ENCODE measurements at places on chromosomes 12 and 14. TPM values are rescaled to one million over a fixed set of nuclear protein-coding genes. Genes with fewer than 3 reads are reported as not detected.

The ARG2 gene
- 7.1 TPM for total RNA-seq

DNA sequence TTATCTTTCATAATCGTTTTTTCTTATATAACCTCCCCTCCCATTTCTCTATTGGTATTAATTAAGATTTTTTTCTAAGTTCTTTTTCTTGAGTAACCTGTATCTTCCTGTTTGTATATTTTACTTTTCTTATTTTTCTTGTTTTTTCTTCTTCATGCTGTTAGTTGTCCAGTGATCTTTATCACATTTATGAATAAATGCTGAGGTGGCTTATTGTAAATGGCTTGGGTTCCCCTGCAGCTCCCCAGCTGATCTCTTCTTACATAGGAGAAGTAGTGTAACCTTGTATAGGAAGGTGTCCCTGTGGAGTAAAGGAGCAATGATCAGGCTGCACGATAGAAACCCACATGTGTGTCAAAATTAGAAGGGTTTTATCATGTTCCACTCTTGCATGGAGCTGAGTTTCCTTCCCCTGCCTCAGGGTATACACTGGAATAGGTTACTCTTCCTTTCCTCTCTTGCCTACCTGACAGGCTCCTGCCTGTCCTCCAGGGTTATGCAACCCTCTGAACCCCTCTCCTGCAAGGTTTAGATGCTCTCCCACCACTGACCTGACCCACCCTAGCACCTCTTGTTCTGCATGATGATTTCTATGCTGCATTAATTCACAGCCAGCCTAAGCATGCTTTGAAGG lies 334.8 kb upstream of the RGS6 start:
- no peaks in the 10 kb centered on the region for H3K27me3 ChIP-seq
- no peak overlapping the region for H3K27ac ChIP-seq
- no peaks in the 10 kb centered on the region for H3K4me1 ChIP-seq
- no peak overlapping the region for H3K4me3 ChIP-seq
- H3K36me3 ChIP-seq = no peaks in the 10 kb centered on the region

DNA sequence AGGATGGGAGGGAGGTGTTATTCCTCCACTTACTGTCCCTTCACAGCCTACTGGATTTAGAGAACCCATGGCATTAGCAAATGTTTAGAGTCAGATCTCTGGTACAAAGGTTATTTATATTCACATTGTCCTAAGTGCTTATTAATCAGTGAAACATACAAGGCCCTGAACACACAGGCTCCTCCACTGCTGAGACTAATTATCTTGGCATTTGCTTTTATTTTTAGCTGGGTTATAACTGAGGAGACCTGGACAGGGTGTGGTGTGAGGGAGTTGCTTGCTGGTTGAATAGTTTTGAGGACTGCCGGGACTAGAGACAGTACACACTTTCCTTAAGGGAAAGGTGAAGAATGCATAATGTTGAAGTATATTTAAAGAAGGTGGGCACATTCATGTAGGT lies 77.5 kb downstream of the FIGNL2 start:
- H3K27ac ChIP-seq = no peak overlapping the region
- H3K36me3 ChIP-seq = no peaks in the 10 kb centered on the region
- no peak overlapping the region for H3K4me3 ChIP-seq
- DNase-seq = no peak

- no peak for DNase-seq
- H3K27ac ChIP-seq = no peak overlapping the region
- no peaks in the 10 kb centered on the region for H3K27me3 ChIP-seq
- H3K36me3 ChIP-seq = no peaks in the 10 kb centered on the region
Observed at GRCh38 chr12:32906399-32907165, 10.0 kb upstream of the PKP2 start.

The EXOC3L4 gene
- not detected for total RNA-seq

The KRT77 gene
- not detected for total RNA-seq

- H3K27me3 ChIP-seq = no peaks in the 10 kb centered on the region
- no peak for DNase-seq
- no peaks in the 10 kb centered on the region for H3K36me3 ChIP-seq
- peak overlapping the region; percentile 85 for H3K4me3 ChIP-seq
- H3K27ac ChIP-seq = peak overlapping the region; percentile 95
Observed at GRCh38 chr14:44962334-44963043, 499 bp downstream of the TOGARAM1 start.

The TPH2 gene
- total RNA-seq = not detected

DNA sequence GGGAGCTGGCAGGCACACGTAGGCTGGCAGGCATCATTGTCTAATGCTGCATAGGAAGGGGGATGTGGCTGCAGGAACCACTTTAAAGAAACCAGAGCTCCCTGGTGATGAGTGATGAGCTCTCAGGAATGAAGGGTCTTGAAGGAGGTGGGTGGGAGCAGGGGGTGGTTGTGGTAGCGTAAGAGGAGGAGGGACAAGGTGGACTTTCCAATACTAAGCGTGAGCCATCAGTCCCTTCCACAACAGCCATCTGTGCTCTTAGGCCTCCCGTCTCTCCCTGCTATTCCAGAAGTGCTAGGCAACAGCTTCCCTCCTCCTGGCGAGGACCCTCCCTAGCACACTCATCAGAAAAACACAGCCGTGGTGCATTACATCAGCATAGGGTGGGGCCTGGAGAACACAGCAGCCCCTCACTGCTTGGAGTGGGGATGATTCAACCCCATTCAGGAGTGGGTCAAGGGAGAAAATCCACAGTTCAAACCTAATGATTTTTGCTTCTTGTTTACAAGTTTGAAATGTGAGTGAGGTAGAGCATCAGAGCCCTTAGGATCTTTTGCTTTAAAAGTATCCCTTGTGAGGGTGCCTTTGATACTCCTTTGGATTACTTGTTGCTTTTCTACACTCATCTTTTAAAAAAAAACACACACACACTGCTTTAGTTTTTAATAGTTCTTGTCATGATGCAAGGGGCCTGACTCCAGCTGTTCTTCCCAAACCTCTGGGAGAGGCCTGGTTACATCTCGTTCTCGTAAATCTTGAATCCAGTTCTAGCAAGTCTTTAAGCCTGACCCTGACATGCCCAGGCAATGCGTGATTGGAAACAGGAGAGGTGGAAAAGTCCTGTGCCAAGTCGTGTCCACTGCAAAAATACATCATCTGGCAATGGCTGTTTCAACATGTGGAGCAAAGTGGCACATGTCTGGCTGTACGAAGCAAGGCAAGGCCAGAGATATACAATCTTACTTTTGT lies 356.4 kb upstream of the DDHD1 start:
- no peak overlapping the region for H3K4me3 ChIP-seq
- H3K4me1 ChIP-seq = peaks cover 6% of the 10 kb centered on the region
- no peak for DNase-seq
- peak overlapping the region; percentile 85 for H3K27ac ChIP-seq

DNA sequence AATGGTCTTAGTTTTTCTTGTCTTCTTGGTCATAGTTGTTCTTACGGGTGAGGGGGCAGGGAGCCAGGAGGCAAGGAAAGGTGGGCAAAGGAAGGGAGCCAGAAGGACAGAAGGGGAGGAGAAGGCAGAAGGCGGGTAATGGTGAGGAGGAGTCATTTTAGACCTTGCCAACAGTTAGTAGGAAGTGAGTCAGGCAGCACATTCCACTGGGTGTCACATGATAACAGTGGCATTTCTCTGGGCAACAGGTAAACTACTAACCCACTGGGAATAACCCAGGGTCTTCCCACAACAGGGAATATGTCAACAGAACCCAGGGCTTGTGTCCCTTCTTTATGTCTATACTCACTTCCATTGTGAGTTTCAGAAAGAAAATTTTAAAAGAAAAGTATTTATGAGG lies 127.6 kb downstream of the SLC8A3 start:
- no peaks in the 10 kb centered on the region for H3K36me3 ChIP-seq
- no peaks in the 10 kb centered on the region for H3K27me3 ChIP-seq
- no peak overlapping the region for H3K4me3 ChIP-seq
- no peak overlapping the region for H3K27ac ChIP-seq
- no peak for DNase-seq

- H3K4me1 ChIP-seq = no peaks in the 10 kb centered on the region
- no peak overlapping the region for H3K27ac ChIP-seq
- no peaks in the 10 kb centered on the region for H3K36me3 ChIP-seq
- H3K27me3 ChIP-seq = no peaks in the 10 kb centered on the region
- no peak overlapping the region for H3K4me3 ChIP-seq
Observed at GRCh38 chr12:127130506-127131124, 1136.4 kb upstream of the TMEM132C start.

DNA sequence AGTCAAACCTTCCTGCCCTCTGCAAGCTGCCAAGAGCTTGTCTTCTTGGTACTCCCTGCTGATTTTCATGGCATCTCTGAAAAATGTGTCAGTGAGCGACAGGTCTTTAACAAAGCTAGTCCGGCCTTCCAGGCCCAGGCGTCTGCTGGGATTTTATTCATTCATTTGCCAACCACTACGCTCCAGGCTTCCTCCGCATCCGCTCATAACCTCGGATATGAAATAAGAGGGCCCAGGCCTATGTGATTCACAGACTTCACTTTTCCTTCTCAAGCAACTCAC lies 13.8 kb downstream of the TSPAN9 start:
- DNase-seq = no peak
- H3K4me1 ChIP-seq = peaks cover 50% of the 10 kb centered on the region
- no peaks in the 10 kb centered on the region for H3K27me3 ChIP-seq
- H3K4me3 ChIP-seq = no peak overlapping the region
- H3K36me3 ChIP-seq = no peaks in the 10 kb centered on the region

GRCh38 chr12:89574736-89575208 lies 48.9 kb upstream of the POC1B start:
- no peaks in the 10 kb centered on the region for H3K36me3 ChIP-seq
- H3K27me3 ChIP-seq = no peaks in the 10 kb centered on the region
- no peaks in the 10 kb centered on the region for H3K4me1 ChIP-seq

DNA sequence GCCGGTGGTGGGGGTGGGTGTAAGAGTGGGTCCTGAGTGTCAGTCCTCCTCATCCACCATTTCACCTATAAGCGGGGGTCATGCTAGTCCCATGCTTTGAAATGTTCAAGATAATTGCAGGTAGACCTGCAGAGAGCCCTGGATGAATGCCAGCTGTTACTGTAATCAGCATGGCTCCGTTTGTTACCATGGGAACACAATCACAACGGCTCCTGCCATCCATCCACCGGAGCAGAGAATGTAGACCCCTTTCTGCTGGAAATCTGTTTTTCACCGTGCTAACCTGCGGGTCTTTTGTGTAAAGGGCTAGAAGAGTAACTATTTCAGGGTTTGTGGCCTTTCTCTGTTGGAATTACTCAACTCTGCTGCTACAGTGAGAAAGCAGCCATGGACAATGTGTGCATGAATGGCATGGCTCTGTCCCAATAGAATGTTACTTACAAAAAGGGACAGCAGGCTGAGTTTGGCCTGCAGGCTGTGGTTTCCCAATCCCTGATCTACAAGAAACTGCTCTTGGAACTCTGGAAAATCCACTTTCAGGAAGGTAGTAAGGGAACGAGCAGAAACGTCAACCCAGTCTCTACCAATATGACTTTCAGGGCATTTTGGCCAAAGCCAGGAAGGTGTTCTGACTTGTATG lies 36.1 kb downstream of the KCTD10 start:
- no peak overlapping the region for H3K4me3 ChIP-seq
- no peaks in the 10 kb centered on the region for H3K27me3 ChIP-seq
- DNase-seq = no peak
- H3K4me1 ChIP-seq = peaks cover 50% of the 10 kb centered on the region
- H3K27ac ChIP-seq = peak overlapping the region; percentile 8

DNA sequence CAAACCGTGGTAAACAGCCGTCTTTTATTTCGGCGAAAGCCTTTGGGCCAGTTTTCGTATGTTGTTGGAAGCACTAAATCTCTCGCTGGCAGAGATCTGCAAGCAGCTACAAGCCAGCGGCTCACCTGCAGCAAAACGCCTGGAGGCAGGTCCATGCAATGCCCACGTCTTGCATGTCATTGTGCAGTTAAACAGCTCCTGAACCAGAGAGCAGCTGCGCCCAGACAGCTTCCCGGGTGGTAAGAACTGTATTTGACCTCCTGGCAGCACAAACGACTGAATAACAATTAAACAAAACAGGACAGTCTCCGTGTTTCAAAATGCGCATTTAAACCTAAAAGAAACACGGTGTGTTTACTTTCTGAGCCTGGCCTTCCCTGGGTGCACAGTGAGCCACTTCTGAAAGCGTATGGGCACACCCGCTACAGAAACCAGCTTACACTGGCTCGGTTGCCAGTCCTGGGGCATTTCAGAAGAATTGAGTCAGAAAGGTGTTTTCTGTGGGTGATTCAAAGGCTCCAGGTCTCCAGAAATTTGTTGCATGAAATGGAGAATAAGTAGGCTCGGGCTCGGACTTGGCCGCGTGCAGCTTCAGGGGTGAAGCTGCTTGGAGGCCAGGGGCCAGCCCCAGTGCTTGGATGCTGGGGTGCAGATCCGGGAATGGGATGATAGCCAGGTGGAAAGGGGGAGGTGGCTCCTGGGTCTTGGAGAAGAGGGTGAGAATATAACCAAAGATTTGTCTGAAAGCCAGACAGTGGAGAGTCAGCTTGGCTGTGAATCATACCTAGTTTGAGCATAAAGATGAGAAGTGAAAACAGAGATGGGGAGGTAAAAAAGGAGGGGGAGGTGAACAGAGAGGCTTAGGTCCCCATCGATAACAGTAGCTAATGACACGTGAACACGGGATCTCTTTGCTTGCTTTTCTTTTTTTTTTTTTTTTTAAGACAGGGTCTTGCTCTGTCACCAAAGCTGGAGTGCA lies 24.9 kb upstream of the FZD10 start:
- DNase-seq = no peak
- peak overlapping the region; percentile 13 for H3K4me3 ChIP-seq
- no peaks in the 10 kb centered on the region for H3K36me3 ChIP-seq
- H3K4me1 ChIP-seq = peaks cover 30% of the 10 kb centered on the region
- H3K27ac ChIP-seq = peak overlapping the region; percentile 81

The TNFAIP2 gene
- total RNA-seq = 163 TPM

The AICDA gene
- not detected for total RNA-seq

GRCh38 chr12:103755425-103755824 lies 85.6 kb downstream of the NT5DC3 start:
- no peak overlapping the region for H3K27ac ChIP-seq
- no peaks in the 10 kb centered on the region for H3K27me3 ChIP-seq
- H3K36me3 ChIP-seq = no peaks in the 10 kb centered on the region
- no peak overlapping the region for H3K4me3 ChIP-seq
- DNase-seq = no peak

- no peaks in the 10 kb centered on the region for H3K36me3 ChIP-seq
- no peaks in the 10 kb centered on the region for H3K4me1 ChIP-seq
- no peak overlapping the region for H3K4me3 ChIP-seq
- no peaks in the 10 kb centered on the region for H3K27me3 ChIP-seq
- no peak for DNase-seq
- no peak overlapping the region for H3K27ac ChIP-seq
Observed at GRCh38 chr14:23543403-23543802, 8.2 kb downstream of the ZFHX2 start.

The GLT8D2 gene
- total RNA-seq = 0.61 TPM

DNA sequence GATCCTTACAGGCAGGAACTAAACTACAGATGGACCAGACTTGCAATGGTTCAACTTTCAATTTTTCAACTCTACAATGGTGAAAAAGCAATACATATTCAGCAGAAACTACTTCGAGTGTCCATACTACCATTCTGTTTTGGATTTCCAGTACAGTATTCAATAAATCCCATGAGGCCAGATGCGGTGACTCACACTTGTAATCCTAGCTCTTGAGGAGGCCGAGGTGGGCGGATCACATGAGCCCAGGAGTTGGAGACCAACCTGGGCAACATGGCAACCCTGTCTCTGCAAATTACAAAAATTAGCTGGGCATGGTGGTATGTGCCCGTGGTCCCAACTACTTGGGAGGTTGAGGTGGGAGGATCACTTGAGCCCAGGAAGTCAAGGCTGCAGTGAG lies 336.1 kb downstream of the MED13L start:
- H3K36me3 ChIP-seq = no peaks in the 10 kb centered on the region
- H3K4me1 ChIP-seq = no peaks in the 10 kb centered on the region
- H3K27me3 ChIP-seq = no peaks in the 10 kb centered on the region

The ZNF605 gene
- total RNA-seq = 3.2 TPM

The RPL10L gene
- total RNA-seq = not detected

The PRR4 gene
- total RNA-seq = not detected

GRCh38 chr14:71190770-71191374 lies 283.6 kb downstream of the PCNX1 start:
- no peak overlapping the region for H3K4me3 ChIP-seq
- no peaks in the 10 kb centered on the region for H3K4me1 ChIP-seq
- H3K27ac ChIP-seq = no peak overlapping the region

The PKP2 gene
- 8.5 TPM for total RNA-seq

The EMP1 gene
- 8,541 TPM for total RNA-seq

Measured in esophagus squamous epithelium (tissue), 5 donors.